Left renal pelvis (tissue), 4 donors: ENCODE measurements at places on chromosomes 16 and 17.

DNA sequence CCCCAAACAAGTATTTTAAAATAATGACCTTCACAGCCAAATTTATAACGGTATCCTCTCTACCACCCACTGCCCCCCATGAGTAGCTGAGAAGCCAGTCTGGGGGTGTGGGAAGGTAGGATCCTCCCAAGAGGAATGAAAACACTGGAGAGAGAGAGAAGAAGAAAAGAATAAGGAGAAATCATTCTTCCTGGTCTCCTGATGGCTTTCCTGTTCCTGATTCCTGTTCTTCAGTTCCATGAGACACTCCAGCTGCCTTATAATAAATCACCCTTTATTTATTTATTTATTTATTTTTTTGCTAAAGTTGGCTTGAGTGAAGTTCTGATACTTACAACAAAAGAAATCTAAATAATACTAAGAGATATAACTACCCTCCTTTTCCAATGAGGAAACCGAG is 56.4 kb upstream of the FAM20A start:
- DNase-seq = no peak

DNA sequence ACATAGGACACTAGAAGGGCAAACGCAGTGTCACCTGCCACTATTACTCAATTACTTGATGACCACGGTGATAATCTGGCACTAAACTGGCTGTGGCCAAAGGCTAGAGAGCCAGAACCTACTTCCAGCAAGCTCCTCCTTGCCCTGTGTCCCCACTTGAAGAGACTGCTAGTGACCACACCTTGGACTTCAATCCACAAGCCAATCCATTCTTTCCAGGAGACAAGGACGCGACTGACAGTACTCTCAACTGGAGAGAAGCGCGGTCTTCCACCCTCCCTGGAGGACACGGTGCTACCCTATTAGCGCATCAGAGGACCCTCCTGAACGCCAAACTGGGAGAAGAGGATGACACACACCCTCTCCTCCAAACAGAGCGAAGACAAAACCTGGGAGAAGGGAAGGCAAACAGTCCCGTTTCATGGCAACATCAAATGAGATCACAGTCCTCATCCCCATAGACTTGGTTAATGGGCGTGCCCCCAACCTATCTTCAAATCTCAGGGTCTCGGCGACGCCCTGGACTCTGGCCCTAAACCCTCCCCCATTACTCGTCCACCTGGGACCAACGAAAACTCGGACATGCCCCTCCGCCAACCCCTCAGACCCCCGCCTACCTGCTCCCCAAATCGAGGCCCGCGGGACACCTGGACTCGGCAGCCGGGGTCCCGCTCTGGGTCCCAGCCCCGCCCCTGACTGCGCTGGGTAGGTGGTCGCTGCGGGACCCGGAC is 508 bp downstream of the FLCN start:
- DNase-seq = no peak

DNA sequence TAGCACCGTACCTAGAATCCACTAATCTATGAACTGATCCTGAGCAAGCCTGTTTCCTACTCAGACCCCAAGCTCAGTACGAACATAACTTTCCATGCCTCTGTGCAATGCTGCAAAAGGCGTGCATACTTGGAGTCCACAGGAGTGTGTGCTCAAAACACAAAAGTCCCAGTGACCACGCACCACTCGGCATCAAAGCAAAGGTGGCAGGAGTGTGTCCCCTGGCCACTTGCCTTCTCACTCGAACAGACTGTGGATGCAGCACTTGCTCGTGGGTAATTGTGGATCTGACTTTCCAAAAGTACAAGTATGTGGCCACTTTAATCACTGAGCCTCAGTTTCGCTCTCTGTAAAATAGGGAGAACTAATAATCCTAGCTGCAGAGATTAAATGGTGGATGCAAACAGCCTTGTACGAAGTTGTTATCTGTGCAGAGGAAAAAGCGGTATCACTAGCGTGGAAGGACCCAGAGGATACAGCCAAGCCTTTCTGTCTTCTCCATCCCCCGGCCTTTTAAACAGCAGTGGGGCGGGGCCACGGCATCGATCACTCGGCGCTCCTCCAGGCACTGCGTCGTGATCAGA is 311 bp upstream of the KDM8 start:
- DNase-seq = no peak

DNA sequence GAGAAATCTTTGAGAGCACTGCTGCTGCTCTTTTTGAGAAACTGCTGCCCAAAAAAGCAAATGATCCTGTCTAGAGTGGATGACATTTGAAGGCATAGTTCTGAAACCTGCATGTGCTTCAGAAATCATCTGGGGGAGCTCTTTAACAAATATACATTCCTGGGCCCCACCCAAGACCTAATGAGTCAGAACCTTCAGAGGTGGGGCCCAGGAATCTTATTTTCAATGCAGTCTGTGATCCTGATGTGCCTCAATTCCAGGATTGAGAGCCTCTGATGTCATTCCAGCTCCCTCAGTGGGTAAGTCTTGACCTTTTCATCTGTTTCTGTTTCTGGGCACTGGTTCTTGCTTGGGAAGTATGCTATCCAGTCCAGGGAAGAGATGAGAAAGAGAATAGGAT is 42.3 kb downstream of the HNF1B start:
- DNase-seq = no peak

DNA sequence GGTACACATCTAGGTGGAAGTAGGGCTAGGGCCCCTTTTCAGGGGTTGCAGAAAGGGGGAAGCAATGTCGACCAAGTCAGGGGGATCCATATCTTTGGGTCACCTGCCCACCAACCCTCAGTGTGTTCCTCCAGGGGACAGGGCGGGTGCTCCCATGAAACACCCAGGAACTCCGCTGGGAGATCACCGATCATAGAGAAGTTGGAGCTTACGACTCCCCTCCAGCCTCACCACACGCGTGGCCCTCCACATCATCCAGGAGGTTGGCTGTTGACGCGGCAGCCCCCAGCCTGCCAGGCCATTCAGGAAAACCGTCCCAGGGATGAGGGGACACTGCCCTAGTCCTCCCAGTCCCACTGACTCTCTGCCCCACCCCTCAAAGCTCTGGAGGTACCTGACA is 17.3 kb upstream of the MRPS23 start:
- DNase-seq = no peak

DNA sequence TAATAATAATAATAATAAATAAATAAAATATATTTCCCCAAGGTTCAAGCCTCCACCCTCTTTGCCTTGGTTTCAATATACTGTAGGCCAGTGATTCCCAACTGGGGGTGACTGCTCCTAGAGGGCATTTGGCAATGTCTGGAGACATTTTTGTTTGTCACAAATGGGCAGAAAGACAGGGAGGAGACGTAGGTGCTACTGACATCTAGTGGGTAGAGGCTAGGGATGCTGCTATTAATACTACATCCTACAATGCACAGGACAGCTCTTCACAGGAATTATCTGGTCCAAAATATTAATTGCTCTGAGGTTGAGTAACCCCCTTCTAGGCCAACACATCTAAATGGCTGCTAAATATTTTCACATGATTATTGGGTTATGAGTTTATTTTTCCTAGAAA is 12.8 kb upstream of the PRR14 start:
- DNase-seq = no peak

GRCh38 chr17:50853015-50853615 is 13.0 kb downstream of the TOB1 start:
- DNase-seq = no peak

GRCh38 chr17:27525836-27526603 is 69.8 kb downstream of the KSR1 start:
- DNase-seq = no peak

DNA sequence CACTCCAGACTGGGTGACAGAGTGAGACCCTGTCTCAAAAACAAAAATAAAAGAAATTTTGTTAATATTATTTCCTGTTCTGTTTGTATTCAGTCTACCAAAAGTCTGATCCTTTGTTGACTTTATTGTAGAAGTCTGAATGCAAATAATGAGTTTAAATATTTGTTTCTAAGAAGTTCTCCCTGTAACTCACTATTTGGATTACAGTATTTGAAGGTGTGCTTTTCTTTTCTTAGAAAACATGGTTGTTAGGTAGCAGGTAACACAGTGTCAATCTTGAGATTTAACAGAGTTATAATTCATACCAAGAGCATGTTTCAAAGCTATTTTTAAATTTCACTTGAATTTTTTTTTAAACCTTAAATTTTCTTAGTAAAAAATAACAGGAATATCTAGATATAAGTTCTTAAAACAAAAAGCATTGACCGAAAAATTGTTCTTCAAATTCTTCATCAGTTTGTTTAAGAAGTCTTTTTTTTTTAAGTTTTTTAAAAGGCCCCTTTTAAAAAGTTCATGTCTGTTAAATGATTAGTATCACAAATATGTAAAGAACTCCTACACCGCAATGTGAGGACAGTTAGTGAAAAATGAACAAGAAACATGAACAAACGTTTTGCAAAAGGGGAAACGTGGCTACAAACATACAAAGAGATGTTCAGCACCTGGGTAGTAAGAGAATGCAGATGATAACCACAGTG is 35.0 kb downstream of the GAN start:
- DNase-seq = no peak

DNA sequence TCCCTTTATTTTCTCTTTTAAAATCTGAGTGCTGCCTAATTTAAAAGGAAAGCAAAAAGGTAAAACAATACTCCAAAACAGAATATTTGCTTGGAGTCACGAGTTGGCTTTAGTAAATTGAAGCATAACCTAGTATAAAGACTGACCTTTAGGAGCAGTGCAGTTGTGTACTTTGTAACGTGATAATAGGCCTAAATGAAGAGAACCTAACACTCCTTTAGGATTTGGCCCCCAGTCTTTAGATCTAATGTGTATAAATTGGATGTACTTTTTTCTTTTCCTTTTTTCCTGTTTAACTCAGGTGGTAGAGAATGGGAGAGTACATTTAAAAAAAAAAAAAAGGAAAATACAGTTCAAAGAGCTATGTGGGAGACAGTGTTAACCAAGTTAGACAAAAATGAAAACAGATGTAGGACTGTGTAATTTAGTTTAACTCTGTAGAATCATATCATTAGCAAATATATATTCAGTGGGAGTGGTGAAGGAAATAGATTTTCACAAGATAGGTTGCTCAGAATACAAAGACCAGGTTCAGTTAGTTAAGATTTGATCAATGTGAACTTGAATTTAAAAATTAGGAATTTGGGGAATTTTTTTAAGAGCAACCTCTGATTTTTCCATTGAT is 16.8 kb downstream of the CPD start:
- no peak for DNase-seq

DNA sequence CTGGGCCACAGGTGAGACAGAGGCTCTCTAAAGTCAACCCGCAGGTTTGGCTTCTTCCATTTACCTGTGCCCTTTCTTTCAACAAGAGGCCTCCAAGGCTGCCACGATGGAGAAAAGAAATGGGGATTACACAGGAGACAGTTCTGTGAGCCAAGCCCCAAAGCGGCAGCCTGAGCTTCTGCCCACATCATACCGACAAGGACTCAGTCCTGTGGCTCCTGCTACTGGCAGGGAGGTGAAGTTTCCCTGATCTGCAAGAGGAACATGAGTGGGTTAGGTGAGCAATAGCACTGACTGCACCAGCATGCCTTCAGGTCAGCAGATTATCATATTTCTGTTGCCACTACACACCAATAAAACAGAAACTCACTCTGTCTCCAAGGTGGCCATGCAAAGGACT is 800.0 kb downstream of the KCNJ18 start:
- no peak for DNase-seq

DNA sequence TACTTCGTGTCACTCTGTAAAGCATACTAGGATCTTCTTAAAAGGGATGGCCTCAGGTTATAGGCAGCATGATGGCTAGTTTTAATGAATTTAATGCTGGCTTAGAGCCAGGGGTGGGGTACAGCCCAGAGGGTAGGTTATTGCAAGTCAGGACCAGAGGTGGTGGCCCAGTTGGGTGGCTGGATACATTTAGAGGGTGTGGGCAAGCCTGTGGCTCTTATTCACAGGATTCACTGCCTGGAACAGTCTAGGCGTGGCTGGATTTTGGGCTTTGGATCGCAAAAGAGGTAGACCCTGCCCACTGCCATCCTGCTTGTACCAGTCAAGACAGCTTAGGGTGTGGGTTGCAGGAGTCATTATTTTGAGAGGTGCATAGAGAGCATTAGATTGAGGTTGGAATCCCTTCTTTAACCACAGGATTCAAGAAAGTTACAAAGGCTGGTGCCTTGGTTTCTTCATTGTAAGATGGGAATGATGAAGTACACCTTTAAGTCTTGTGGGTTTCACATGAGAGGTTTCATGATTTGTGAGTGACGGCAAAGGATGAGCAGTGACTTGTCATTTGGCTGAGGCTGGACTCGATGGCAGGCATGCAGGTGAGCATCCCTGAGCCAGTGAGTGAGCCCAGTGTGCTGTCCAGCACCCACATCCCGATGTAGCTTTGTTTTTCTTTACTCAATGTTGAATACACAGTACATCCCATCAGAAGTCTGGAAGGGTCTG is 85.2 kb downstream of the KSR1 start:
- no peak for DNase-seq

DNA sequence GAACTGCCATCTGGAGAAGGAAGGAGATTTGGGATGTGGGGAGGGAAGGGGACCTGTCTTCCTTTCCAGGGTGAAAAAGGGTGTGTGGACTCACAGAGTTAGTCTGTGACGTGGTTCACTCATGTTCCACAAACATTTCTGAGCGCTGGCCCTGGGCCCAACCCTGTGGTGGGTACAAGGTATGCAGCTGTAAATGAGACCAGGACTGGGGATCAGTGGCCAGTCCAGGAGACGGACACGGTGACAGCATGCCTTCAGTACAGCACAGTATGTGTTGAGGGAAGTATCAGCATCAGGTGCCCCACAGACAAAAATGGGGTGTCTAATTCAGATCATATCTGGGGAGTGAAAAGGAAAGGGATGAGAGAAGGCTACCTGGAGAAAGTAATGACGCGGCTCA is 5.5 kb upstream of the EPX start:
- DNase-seq = no peak

DNA sequence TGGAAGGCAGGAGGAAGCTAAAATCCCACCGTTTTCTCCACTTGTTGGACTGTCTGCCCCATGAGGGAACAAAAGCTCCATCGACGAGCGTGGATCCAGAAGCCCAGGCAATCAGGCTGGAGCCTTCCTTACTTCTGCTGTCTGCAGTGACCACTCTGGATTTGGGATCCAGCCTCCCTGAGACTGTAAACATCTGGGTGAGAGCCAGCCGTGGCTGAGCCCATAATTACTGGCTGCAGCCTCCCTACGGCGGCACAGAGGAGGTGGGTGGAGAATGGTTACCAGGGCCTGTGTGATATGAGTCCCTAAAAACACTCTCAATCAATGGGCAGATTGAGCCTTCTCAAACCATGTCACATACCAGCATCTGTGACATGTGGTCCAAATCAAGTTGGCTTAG is 158.2 kb downstream of the FOXL1 start:
- no peak for DNase-seq

DNA sequence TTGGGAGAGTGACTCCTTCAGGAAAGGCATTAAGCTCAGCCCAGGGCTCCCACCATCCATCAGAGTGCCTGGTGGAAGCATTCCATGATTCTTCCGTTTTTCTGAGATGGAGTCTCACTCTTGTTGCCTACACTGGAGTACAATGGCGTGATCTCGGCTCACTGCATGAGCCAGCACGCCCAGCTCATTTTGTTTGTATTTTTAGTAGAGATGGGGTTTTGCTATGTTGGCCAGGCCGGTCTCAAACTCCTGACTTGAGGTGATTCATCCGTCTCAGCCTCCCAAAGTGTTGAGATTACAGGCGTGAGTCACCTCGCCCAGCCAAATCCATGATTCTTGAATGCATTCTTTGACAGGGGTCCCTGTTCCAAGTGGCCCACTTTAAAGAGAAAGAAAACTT is 23.1 kb downstream of the MIS12 start:
- DNase-seq = no peak
